RCC 7860 (cell line): ENCODE measurements at places on chromosomes 7 and 10.

DNA sequence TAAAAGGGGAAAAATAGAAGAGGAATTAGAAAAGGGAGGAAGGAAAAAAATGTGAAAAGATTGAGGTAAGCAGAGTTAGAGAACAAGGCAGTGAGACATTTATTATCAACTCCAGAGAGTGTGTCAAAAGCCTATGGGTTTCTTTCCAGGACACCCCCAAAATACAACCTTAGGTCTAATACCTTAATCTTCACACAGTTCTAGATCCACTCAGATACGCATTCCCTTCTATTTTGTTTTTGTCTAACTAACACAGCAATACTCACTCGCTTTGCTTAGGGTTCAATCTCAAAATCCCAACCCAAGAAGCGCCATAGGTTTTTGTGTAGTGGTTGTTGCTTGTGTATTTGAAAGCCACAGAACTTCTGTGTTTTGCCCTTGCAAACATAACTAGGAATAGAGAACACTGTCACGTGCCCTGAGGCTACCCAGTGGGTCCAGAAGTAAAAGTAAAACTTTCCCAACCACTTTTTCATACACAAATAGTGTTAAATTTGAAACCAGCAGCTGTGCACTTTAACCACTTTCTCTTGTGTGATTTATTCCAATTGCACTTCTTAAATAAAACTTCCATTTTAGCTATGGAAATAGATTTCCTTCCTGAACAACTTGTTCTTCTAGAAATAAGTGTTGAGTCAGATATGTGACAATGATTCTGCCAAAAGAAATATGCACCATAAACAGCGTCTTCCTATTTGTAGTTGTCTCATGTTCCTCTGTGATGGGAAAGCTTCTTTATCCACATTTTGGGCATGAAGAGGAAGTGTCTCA is 414.7 kb upstream of the GHITM start:
- DNase-seq = no peak

DNA sequence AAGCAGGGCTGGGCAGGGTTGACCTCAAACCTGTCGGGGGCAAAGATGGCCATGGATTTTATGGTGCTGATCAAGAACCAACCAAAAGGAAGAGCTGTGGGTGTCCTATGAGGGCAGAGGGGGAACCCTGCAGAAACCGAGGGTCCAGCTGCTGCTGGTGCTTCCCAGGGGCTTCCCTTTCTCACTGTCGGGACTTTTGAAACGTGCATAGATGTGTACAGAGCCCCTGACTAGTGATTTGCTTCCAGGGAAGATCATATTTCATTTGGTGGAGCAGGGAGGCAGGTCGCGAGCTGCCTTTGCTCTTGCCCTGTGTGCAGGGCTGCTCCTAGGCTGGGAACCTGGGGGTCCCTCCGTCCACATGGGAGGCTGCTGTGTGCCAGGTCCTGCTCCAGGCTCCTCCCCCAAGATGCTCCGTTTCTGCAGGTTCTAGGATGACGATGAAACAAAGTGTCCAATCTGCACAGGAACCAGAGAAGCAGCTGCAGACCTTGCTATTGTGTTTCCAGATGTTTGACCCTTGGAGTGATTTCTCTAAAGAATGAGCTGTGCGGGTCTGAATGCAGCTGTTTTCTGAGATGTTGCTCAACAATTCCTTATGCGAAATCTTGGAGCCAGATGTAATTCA is 9.4 kb upstream of the INPP5A start:
- no peak for DNase-seq

DNA sequence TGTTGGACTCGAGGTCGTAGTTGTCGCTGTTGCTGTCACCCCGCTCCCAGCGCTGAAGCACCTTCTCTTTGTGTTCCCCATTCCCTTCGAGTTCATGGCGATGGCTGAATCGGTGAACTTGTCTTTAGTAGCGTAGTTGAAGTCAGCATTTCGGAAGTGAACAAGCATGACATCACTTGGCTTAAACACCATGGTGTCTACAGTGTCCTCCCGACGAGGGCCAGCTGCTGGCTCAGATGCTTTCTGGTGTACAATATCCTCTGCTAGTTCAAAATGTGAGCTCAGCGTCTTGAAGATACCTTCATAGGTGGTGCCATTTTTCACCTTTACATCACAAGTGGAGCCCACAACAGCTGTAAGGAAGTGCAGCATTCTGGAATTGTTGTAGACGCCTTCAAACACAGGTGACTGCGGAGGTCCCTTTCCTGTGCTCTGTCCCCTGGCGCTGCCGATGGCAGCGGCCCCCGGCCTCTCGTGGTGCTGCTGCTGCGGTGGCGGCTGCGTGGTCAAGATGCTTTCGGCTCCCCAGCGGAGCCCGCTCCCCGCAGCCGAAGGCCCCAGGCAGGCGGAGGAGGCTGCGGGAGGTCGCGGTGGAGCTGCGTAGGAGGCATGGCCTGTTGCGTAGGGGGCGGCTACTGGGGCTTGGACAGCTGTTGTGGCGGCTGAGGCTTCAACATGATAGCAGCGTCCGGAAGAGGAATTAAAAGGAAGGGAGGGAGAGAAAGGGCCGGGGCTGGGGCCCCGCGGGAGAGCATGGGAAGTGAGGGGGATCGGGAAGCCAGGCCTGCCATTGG is 59.3 kb downstream of the ANKMY2 start:
- no peak for DNase-seq

- no peak for DNase-seq
These were observed 11.7 kb downstream of the AASS start for GRCh38 chr7:122132341-122132740.
